Fibroblast of skin of abdomen (primary cell): ENCODE measurements at places on chromosomes 16 and 17.

GRCh38 chr16:79001156-79001967 lies 599.2 kb downstream of the MAF start:
- no peak for DNase-seq

- no peak for DNase-seq
Measured at GRCh38 chr17:47660064-47660492, 10.4 kb downstream of the KPNB1 start.

DNA sequence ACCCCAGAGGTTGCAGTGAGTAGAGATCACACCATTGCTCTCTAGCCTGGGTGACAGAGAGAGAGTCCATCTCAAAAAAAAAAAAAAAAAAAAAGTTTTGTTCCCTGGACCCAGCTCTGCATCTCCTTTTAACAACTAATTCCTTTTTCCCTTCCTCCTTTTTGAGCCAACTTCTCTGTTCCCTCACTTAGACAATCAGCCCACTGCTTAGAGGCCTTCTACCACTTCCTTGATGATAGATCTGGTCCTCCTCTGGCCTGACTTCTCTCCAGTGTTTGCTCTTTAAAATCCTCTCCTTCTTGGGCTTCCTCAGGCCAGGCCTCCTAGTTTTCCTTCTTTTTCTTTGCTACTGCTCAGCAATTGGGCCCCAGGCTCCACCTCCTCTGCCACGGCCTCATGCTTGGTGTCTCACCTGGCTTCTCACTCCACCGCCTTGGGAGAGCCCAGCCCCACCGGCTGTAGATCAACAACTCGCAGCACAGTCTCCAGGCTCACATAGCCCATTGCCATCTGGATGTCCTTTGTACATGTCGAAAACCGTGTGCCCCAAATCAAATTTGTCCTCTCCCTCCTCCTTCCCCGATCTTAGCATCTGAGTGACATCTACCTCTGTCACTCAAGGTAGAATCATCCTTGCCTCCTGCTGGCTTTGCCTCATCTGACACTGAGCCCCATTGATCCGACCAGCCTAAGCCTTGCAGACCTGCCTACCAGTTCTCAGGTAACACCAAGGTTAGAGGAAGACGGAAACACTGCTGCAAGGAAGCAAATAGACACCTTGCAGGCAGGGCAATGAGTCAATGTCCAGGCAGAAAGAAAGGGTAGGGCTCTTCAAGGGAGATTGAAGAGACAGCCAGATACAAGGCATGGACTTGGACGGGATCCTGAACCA lies 17.4 kb downstream of the ARHGAP27 start:
- no peak for DNase-seq

DNA sequence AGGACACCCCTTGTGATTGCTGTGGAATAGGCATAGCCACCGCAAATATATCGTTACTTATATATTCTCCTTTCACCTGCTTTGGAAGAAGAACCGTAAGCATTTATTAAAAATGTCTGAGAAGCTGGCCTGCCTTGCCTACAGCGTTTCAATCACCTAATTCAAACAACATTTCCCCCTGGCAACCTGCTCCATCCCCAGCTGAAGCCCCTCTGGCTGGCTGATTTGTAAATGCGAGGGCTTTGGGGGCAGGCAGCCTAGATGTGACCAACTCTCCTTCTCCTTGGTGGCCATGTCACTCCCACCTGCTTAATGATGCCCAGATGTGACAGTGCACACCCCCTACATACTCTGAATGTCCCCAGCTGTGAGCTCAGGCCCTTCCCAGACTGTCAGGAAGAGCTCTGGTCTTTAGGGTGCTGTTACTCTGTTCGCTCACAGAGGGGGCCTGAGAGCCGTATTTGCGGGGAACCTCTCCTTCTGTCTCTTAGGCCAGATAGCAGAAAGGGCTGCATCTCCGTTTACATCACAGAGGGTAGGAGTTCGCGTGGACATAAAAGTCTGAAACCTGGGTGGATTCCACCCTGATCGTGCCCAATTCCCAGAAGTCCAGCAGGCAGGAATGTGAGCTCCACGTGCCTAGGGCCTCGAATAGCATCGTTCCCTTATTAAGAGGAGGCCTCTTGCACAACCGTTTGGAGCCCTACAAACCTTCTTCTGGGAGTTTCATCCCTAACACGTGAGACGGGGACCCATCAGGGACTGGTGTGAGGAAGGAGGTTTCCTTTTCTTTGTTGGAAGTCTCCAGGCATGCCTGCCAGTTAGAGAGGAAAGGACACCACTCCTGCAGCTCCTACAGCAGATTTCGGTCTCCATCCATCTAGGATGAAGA lies 2.4 kb upstream of the SDK2 start:
- peak; percentile 24 for DNase-seq

- DNase-seq = peak; percentile 92
Measured at GRCh38 chr17:75319904-75320691, 30.9 kb upstream of the SLC25A19 start.

DNA sequence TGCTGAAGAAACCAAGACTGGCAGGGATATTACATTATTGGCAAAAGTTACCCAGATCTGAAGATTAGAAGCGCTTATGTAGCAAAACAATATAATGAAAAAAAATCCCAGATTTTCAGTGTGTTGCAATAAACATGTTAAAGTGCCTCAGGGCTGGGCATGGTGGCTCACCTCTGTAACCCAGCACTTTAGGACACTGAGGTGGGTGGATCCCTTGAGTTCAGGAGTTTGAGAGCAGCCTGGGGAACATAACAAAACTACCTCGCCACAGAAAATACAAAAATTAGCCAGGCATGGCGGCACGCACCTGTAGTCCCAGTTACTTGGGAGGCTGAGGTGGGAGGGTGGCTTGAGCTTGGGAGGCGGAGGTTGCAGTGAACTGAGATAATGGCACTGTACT lies 6.8 kb downstream of the ZNF207 start:
- DNase-seq = no peak

- DNase-seq = no peak
Measured at GRCh38 chr17:66449418-66449977, 147.1 kb downstream of the PRKCA start.

DNA sequence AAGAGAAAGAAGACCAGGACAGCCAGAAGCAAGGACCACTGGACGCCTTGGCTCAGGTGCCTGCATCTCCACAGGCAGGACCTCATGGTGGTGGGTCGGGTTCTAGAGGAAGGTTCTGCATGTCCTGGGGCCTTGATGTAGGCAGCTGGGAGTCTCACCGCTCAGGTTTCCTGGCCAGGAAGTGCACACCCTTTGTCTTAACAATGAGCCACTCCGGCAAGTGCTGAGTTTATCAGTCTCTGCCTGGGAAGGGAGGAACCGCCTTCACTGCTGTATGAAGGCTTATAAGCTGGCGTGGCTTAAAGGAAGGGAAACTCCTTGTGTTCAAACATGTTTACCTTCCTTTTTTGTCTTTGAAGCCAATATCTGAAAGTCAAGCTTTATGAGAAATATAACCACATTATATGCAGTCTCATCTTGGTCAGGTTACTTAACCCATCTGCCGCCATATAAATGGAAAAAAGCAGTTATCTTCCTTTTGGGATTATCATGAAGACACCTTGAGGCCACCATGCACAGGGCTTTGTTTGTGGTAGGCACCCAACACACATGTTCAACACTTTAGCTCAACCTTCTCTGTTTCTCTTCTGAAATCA lies at the start of gene ST6GALNAC1:
ST6GALNAC1 (minus strand) TSS at position 205 of the 596 bp plus-strand sequence; CDS start at position 86, 119 bp downstream.
- DNase-seq = no peak

DNA sequence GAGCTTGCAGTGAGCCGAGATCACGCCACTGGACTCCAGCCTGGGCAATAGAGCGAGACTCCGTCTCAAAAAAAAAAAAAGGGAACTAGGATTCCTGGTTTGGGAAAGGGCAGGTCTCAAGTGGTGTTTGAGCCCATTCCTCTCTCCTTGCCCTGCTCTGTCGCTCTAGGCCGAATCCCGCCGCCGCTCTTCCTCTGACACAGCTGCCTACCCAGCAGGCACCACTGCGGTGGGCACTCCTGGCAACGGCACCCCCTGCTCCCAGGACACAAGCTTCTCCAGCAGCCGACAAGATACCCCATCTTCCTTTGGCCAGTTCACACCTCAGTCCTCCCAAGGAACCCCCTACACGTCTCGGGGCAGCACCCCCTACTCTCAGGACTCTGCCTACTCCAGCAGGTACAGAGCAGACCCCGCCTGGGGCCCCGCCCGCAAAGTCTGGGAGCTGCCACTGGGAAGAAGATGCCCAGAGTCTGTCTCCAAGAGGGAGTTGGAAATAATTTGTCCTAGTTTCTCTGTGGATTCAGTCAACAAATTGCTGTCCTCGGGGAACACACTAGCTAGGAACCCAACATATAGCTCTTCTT lies 6.5 kb downstream of the SETD1A start:
- no peak for DNase-seq

DNA sequence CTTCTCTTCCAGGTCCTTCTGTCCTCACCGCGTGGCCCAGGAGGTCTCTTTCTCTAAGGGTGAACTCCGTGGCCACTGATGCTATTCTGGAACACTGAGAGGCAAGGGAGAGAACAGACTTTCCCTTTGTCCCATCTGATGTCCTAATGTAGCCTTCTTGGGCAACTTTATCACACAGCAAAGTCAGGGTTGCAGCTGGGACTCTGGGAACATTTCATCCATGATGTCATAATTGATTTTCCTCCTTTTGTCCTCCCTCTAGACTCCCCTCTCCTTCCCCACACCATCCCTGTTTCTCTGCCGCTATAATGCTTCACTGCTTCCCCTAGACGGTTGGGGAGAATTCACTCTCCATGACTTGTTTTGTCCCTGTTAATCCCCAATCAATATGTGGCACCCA lies 201.0 kb downstream of the SHISA9 start:
- DNase-seq = no peak

- no peak for DNase-seq
Measured at GRCh38 chr16:55643161-55643970, 12.4 kb upstream of the SLC6A2 start.

DNA sequence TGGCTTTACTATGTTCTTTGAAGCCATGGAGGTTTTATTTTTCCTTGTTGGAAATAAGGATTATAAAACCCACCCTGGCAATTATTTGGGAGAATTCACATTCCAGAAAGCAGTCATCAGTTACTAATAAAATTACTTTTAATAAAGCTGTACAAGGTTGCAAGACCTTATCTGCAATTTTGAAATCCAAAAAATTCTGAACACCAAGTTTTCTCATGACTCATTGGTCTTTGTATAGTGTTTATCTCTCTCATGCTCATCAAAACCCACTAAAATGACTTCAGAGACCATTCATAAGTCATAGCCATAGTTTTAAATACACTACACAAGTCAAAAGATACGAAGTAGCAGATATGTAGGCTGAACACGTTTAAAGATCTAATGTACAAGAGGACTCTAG lies 6.0 kb upstream of the KRT38 start:
- DNase-seq = peak; percentile 49

DNA sequence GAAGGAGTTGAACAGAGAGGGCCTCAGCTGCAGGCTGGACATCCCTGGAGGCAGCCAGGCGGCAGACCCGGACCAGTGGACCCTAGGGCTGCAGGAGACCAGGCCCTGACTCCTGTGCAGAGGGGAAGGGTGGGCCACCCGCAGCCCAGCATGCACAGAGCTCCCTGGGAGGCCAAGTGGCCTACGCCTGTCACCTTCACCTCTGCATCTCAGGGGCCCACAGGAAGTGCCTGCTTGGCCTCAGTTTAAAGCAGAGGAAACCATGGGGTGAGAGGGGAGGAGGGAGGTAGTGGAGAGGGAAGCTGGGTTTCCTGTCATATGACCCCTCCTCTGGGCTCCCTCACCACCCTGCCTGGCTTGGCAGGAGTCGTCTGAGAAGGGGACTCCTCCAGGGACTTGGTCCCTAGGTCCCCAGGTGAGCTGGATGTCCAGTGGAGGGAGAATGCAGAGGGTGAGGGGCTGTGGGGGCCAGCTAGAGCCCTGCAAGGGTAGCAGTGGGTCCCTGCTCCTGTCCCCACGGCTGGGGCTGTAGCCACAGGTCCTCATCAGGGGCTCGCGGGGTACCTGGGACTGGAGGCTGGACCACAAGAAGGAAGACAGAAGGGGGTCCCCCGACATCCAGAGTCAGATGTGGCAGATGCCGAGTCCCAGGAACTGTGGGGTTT lies at the start of gene TMC8:
TMC8 (plus strand) TSS at position 335 of the 665 bp plus-strand sequence. CDS start 818 bp downstream, outside the sequence.
- DNase-seq = no peak

- DNase-seq = no peak
Measured at GRCh38 chr16:1050516-1050915, 22.0 kb upstream of the SSTR5 start.
